T47D (cell line): ENCODE measurements at places on chromosomes 7 and 10.

- no peak for DNase-seq
Observed at GRCh38 chr7:15609287-15609686, 47.5 kb upstream of the AGMO start.

DNA sequence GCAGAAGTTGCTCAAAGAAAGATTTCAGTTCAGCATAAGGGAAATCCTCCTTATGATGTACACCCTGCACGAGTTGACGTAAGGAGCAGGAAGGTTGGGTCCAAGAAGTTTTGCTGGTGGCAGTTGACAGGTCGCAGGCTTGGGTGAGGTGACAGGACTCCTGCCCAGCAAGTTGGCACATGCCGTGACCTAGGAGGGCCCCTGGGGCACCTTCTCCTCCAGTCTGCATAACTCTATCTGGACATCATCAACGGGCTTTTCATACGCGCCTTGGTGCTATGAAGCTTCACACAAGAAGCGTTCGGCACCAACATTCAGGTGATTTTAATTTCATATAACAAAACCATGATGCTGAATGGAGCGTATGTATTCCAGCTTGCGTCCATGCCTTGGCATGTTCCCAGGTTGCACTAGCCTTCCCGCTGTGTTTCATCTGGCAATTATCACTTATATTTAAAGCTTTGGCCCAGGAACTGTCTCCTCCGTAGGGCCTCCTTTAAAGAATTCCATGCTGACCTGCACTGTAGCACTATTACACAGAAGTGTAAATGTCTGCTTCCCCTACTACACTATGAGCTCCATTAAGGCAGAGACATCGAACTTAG, 651.6 kb upstream of the FOXK1 start:
- DNase-seq: no peak

DNA sequence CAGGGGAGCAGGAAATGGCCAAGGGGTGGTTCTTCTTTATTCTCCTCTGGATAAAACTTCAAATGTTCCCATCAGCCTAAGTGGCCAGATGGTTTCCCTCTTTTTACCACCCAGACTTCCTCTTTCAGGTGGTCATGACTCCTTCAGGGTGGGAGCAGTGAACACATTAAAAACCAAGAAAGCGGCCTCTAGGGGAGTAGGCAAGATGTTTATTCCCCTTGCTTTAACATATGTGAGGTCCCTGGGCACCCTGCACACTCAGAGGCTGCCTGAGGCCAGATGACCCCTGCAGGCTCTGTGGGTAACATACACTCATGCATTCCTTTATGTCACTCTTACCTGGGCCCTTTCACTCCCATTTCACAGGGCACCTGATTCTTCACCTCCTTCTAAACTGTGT, 357.4 kb downstream of the ABCA13 start:
- DNase-seq: no peak

DNA sequence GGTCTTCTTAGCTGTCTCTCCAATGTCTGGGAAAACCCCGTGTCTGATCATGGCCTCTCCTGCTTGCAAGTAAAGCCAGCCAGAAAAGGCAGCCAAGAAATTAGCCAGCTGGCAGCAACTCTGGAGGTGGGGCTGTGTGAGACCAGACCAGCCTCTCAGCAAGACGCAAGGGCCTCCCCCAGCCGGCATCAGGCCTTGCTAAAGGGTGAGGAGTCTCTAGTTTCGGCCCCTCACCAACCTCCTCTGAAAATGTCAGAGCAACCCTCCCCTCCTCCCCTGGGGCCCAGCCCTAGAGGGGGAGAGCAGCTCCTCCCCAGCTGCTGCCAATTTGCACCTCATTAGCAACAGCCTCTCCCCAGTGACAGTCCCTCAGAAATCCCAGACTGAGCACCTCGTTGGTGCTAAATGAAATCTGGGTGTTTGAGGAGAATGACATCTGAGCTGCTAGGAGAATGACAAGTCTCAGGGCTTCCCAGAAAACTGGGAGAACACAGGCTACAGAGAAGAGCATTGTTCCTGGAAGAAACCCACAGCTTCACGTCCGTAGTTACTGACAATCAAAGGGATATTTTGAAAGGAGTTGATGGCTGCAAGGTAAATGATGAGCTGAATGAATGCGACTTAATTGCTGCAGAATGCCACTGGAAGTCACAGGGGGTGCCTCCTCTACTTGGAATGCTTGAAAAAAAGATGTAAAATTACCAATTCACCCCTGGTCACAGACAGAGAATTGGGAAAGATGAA, 25.9 kb downstream of the DGKI start:
- DNase-seq: no peak

DNA sequence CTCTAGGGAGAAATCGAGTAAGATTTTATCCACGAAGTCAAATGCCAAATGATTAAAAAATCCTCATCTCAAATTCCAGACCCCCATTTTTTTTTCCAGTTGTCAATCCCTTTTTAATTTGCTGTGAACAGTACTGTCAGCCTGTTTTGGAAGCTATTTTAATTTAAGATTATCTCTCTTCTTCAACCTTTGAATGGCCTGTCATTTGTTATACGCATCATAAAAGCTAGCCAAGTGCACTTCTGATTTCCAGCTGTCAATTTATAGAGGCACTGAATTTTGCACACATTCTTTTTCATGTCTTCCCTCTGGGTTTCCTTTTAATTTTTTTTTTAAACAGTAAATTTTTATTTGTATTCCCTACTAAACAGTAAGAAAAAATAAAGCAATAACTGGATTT, 336.4 kb upstream of the HGF start:
- no peak for DNase-seq

DNA sequence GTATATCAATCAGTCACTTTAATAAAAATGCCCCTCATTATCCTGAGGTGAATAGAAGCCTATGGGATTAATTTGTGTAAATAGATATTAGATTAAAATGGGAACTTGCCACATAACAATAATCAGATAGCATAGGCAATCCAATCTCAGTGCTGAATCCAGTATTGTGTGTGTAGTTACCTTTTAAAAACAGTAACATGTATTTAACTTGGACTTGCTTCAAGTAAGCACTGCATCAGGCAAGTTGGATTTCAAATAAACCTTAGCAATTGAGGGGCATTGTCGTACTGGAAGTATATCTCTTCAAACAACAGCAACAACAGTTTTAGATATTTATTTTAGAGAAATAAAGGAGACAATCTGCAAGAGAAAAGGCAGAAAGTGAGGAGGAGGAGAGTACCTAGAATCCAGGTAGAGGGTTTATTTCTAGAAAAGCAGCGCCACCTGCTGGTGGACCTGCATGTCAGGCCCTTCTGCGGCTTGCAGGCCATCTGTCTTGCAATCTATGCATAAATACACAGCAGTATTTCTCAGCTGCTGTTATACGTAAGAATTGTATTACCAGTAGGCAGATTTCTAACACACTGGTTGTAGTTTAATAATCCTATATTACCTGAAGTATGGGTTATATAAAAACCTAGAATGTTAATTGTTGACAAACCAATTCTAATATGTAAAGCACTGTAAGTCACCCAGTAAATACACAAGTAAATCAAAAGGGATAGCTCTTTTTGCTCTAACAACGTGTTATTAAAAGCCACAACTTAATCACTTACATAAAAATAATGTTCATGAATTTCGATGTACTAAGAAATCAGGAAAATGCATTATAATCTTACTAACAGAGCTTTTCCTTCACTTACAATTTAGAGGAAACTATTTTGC, 652.8 kb downstream of the KCNMA1 start:
- peak; percentile 87 for DNase-seq

DNA sequence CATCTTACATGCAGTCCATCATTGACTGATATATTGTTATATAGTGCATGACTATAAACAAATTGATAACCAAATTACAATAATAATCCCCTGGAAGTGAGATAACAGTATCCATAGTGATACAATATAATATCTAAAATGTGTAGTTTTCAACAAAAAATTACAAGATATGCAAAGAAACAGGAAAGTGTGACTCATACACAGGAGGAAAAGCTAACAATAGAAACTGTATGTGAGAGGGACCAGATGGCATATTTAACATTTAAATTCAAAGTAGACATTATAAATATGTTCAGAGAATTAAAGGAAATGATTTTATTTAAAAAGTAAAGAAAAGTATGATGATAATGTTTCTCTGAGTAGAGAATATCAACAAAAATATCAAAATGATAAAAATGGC, 8.0 kb downstream of the OR9A2 start:
- DNase-seq: no peak

DNA sequence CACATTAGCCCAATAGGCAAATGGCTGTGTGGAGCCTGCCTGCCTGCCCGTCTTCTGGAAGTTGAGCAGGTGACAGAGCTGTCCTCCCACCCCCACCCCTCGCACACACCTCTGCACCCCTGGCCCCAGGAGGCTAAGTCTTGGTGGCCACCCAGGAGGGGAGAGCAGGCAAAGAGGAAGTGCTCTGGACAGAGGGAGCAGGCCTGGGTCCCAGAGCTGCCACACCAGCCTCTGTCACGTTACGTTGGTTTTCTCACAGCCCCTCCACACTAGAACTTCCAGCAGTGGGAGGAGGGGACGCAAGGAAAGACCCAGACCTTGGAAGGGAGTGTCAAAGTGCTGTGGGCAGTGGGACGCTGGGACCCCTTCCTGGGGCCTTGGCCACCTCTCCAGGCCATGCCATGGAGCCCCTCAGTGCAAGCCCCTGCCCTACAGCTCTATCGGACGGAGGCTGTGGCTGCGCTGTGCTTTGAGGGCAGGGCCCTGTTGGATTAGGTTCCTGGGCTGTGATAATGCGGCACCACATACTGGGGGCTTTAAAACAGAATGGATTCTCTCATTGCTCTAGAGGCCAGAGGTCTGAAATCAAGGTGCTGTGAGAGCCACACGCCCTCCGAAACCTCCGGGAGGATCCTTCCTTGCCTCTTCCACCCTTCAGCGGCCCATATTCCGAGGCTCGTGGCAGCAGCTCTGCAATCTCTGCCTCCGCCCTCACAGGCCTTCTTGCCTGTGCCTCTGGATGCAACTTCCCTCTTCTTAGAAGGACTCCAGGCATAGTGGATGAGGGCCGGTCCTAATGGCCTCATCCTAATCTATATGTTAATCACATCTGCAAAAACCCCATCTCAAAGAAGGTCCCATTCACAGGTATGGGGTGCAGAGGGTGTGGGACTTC, 9.9 kb downstream of the PRKAG2 start:
- DNase-seq: no peak

DNA sequence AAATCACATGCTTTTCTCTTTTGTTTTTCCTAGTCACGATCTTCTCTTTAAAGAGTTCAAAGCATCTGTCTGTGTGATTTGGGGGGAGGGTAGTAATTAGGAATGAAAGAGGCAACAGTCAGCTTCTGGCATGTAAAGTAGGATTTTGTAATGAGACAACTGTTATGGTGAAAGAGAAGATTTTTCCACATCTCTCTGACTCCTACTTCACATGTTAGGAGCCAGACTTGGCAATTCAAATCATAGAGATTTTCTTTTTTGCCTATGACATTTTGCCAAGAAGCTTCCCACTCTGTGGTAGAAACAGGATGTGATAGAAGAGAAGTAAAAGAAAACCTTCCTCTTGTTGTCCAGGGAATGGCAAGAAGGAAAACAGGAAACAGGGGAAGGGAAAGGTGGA, 38.3 kb upstream of the KLHL7 start:
- no peak for DNase-seq

DNA sequence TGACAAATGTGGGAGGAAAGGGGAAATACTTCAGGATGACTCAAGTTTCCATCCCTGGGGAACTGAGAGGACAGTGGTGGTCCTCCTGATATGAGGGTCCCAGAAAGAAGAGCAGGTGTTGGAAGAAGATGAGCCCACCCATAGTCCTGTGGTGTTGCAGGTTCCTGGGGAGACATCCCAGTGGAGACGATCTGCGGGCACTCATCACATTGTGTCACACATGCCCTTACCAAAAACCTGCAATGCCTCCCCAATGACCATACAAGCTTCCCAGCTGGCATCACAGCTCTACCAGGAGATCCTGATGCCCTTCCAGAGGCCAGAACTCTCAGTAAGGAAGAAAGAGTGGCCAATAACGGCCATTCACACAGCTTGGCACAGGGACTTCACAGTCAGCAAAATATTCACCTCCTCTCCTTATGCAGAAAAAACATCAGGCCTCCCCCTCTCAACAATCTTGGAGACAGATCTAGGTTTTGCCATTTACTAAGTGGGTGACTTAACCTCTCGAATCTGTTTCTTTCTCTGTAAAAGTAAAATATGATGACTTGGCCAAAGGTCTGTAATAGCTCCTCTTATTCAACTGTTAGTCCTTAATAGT, 9.0 kb downstream of the PUS7 start:
- DNase-seq: no peak

GRCh38 chr7:92727755-92728154, 108.6 kb downstream of the CDK6 start:
- DNase-seq: no peak

GRCh38 chr10:50927522-50928189, 42.2 kb upstream of the A1CF start:
- no peak for DNase-seq

- no peak for DNase-seq
Observed at GRCh38 chr7:11491811-11492210, 340.2 kb downstream of the THSD7A start.

DNA sequence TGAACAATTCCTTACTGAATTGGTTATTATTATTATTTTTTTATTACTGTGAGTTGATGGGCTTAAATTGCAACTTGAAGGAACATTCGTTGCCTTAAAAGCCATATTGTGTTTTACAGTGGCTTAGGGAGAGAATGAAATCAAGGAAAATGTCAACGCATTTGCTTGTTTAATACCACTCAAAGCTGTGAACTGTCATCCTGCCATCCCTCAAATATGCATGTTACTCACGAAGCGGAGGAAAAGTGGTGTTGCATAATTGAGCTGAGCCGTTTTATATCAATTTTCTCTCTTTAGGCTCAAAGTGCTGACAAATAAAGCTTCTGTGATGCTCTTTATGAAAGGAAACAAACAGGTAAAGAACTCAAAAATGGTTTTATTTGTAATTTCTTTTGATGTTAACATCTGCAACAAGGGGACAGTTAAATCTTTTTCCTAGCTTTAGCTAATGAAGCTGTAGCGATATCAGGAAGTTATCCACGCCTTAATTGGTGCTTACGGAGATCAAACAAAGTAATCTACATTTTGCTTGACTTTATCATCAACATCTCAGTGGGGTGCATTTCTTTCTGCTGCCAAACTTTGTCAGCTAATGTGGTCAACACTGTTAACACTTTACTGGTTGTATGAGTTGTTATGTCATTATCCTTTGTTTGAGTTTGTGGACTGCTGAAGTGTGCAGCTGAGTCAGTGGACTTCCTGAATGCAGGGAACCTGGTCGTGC, 33.1 kb downstream of the GLRX3 start:
- DNase-seq: no peak

DNA sequence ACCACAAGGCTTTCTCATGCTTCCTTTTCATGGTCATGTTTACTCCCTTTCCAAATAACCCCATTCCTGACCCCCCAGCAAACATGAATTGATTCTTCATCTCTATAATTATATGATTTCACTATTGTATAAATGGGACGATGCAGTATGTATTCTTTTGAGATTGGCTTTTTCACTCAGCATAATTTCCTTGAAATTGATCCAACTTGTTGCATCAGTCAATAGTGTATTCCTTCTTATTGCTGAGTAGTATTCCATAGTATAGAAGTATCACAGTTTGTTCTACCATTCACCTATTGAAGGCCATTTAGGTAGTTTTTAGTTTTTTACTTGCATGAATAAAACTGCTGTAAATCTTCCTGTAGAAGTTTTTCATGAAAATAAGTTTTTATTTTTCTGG, 264.7 kb downstream of the BAMBI start:
- no peak for DNase-seq

GRCh38 chr10:94631077-94631875, 52.3 kb upstream of the CYP2C18 start:
- no peak for DNase-seq
